ENCODE measurements at places on chromosomes 1 and 21. TPM values are rescaled to one million over a fixed set of nuclear protein-coding genes. Genes with fewer than 3 reads are reported as not detected.

The LRRN2 gene
- 7.0 TPM for total RNA-seq

The EVI5 gene
- 32.0 TPM for total RNA-seq

The TIAM1 gene
- 19.7 TPM for total RNA-seq

The RUSC1 gene
- total RNA-seq: 43.4 TPM

The OLIG2 gene
- total RNA-seq: not detected

The RGS8 gene
- total RNA-seq: not detected

The RGS4 gene
- not detected for total RNA-seq

The OR10Z1 gene
- not detected for total RNA-seq

The LRRC39 gene
- 0.85 TPM for total RNA-seq

The IL20 gene
- not detected for total RNA-seq

The PAQR7 gene
- total RNA-seq: 30.2 TPM

The PADI2 gene
- total RNA-seq: 14.0 TPM

The NLRP3 gene
- not detected for total RNA-seq

The NMNAT2 gene
- 22.5 TPM for total RNA-seq

The TMEM167B gene
- 19.2 TPM for total RNA-seq

The LYSMD1 gene
- 12.8 TPM for total RNA-seq

The FAM110D gene
- 0.23 TPM for total RNA-seq

The RXFP4 gene
- 0.33 TPM for total RNA-seq

The TCEA3 gene
- 3.5 TPM for total RNA-seq

The STUM gene
- total RNA-seq: not detected

The SPATA6 gene
- not detected for total RNA-seq

The IPP gene
- total RNA-seq: 25.4 TPM

The SLC44A3 gene
- 11.0 TPM for total RNA-seq

The G0S2 gene
- total RNA-seq: 2.4 TPM
